Activated T-cell treated with anti-CD3 and anti-CD28 coated beads, Interleukin-2, amount 50 U/mL, for 4 hours (primary cell): ENCODE measurements at places on chromosomes 1 and 21. TPM values are rescaled to one million over a fixed set of nuclear protein-coding genes. Genes with fewer than 3 reads are reported as not detected.

The NR1I3 gene
- not detected for total RNA-seq

The NUP210L gene
- 0.08 TPM for total RNA-seq

The WDR64 gene
- 0.14 TPM for total RNA-seq

The FAM229A gene
- total RNA-seq, result 3.5 TPM

The MYBPH gene
- total RNA-seq, result not detected

The CCSAP gene
- 4.1 TPM for total RNA-seq

The NCDN gene
- total RNA-seq, result 61.6 TPM

DNA sequence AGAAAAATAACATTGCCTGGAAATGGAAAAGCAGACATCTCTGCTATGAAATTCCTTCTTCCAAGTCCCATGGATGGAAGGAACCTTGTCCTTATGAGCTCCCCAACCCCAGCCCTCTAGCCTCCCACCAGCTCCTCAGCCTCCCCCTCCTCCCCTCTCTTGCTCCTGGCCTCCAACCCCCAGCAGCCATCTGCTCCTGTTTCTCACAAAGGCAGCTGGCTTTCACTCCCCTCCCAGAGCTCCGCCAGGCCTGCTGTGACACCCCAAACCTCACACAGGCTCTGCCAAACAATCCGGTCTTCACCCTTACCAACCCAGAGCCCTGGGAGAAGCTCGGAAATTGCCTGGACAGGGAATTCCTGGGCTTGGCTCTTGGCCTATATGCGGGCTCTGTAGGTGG, 69.2 kb downstream of the KLHDC7A start:
- no peak for DNase-seq

DNA sequence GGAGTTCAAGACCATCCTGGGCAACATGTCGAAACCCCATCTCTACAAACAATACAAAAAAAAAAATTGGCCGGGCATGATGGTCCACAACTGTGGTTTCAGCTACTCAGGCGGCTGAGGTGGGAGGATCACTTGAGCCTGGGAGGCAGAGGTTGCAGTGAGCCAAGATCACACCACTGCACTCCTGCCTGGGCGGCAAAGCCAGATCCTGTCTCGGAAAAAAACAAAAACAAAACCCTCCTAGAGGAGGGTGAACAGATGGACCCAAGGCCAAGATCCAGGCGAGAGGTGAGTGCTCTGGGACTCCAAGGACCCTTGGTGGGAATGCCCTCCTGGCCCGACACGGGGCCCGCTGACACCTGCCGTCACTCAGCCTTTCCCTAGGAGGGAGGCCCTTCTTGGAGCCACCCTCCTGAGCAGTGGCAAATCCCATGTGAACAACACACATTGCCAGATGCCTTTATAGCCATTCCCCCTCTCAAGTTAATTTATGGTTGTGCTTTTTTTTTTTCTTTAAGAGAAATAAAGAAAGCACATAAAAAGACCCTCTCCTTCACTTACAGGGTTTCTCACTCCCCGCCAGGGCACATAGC, 380 bp downstream of the TFF2 start:
- DNase-seq, result no peak

GRCh38 chr1:93844262-93845045, 34.6 kb downstream of the DNTTIP2 start:
- peak; percentile 9 for DNase-seq

- DNase-seq, result no peak
Observed at GRCh38 chr1:98382986-98383740, 278.4 kb upstream of the SNX7 start.

DNA sequence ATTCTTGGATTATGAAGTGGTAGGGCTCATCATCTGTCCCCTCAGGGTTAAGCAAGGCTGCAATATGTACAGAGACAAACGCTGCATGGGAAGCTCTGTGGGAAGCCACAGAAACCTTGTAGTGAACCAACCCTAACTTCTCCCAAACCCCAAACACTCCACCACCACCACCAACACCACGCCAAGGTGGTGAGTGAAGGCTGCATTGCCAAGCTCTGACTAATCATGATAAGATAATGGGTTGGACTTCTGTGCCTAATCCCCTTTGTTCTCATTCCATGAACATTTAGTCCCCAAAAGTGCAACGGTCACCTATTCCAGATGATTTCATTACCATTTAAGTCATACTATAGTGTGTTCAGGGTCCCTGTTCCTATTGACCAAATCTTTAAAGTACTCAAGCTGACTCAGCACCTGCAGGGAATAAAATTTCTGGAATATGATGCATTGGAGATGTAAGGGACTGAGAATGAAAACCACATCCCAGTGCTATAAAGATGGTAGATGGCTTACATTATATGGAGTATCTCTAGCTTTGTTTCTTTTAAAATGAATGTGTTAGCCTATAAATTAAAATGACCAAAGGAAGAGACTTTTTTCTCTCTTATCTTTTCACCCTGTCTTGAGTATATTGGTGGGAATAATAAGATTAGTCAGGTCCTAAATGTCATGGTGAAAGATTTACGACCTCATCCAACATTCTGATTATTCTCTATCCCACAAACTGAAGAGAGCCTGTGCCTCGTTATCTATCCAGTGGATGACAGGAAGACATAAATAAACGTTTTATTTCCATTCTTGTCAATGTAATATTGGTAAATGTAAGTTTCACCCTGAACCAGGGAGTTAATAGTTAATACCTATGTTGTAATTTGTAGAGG, 22.6 kb upstream of the PLD5 start:
- no peak for DNase-seq

DNA sequence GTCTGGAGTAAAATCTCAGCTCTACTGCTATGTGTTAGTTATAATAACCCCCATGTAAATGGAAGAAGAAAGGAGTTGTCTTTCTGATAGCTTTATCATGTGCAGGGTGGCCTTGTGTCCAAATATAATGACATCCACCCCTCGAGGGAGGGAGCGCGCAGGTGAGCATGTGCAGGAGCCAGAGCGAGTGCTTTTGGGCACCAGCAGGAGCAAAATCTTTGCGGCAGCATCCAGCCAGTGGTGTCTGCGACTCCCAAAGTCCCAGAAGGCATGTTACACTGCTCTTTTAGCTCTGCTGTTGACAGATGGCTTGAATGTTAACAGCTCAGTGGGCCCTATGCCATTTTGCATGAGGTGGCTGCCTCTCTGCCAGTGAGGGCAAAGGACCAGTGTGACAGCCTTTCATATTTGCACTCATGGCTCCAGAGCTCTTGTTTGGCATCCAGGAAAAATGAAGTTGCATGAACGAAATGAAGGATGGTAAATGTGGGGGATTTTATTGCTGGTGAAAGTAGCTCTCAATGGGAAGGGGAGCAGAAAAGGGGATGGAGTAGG, 146.7 kb downstream of the HMCN1 start:
- DNase-seq, result no peak

DNA sequence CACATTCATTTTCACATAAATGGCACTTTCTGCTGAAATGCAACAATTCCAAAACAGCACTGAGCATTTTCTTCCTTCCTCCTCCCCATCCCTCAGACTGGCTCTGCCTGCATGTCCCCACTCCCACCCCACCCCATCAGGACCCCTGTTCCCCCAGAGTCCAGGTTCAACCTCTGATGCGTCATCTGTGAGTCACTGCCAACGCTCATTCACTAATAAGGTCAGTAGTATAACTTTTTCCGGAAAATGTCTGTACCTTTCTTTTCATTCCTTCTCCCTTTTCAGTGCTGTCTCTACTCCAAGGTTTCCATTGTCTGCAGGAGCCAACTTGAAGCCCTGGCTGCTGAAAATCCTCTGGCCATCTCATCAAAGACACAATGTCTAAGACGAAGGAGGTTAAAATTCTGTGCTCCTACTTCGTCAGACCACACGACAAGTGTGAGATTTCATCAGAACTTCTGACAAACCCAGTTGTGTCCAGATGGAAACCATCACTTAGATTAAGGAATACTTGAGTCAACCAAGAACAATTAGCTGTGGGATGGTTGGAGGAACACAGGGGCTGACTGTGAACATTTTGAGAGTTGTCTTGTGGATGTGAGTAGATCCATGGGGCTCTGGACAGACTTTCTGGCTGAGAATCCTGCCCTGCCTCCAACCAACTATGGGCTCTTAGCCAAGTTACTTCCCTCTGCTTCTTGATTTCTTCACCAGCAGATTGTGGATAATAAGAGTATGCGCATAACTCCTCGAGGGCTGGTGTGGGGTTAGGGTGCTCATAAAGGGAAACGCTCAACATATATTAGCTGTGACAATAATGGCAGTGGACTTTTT, 35.6 kb upstream of the UTS2 start:
- DNase-seq, result no peak

GRCh38 chr1:179151908-179152682, 70.2 kb downstream of the TOR3A start:
- no peak for DNase-seq

DNA sequence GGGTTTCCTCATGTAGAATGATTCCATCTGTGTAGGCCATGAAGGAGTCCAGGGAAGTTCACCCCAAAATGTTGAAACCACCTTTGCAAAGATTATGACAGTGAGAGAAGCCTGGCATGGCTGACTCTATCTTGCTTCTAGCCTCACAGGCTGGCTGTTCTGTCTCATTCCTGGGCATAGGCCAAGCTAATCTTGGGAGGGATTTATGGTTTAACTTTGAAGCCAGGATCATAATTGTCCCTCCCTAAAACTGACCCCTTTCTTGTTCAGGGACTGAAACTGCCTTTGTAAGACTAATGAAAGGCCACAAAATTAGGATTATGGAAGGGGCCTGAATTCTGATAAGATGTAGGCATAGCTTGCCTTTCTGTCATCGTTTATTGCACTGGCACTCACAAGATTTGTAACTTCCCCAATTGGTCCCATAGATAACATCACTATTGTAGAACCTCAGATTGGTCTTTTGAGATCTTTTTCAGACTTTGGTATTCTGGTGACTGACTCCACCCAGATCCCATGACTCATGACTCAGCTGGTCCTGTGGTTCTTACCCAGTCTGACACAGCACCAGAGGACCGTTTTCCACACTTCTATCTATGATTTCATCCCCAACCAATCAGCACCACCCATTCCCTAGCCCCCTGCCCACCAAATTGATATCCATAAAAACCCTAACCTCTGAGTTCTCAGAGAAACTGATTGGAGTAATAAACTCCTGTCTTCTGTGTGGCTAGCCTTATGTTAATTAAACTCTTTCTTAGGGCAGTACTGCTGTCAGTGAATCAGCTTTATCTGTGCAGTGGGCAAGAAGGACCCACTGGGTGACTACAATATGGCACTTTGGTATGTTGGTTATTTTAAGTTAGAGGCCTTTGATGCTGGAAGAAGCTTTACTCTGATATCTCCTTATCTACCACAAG, 13.6 kb upstream of the LAMTOR5 start:
- DNase-seq, result no peak

GRCh38 chr1:39205102-39205780, 746 bp downstream of the MACF1 start:
- DNase-seq, result peak; percentile 66

- no peak for DNase-seq
Observed at GRCh38 chr1:24322470-24323177, 3.5 kb downstream of the GRHL3 start.

GRCh38 chr1:155064111-155064831, 731 bp downstream of the EFNA4 start:
- DNase-seq, result no peak

GRCh38 chr1:87024936-87025540, 110.6 kb downstream of the HS2ST1 start:
- no peak for DNase-seq

DNA sequence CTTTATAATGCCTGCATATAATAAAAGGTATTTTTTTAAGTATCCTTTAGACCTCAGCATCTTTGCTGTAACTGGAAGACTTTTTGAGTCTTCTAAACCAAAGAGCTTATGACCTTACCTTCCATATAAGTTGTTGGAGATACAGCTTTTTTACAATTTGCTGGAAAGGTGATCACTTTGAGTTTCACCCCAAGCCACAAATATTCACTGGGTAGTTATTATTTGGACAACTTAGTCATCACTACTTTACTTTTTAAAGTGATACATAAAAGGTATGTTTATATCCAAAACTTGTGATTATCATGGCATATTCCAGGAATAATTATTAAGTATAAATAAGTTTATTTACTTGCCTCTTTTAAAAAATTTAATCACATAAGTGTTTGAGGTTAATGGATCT, 246.7 kb upstream of the NRIP1 start:
- no peak for DNase-seq

GRCh38 chr1:199319341-199319740, 680.5 kb downstream of the PTPRC start:
- DNase-seq, result no peak
